ENCODE measurements at places on chromosomes 5 and 9.

DNA sequence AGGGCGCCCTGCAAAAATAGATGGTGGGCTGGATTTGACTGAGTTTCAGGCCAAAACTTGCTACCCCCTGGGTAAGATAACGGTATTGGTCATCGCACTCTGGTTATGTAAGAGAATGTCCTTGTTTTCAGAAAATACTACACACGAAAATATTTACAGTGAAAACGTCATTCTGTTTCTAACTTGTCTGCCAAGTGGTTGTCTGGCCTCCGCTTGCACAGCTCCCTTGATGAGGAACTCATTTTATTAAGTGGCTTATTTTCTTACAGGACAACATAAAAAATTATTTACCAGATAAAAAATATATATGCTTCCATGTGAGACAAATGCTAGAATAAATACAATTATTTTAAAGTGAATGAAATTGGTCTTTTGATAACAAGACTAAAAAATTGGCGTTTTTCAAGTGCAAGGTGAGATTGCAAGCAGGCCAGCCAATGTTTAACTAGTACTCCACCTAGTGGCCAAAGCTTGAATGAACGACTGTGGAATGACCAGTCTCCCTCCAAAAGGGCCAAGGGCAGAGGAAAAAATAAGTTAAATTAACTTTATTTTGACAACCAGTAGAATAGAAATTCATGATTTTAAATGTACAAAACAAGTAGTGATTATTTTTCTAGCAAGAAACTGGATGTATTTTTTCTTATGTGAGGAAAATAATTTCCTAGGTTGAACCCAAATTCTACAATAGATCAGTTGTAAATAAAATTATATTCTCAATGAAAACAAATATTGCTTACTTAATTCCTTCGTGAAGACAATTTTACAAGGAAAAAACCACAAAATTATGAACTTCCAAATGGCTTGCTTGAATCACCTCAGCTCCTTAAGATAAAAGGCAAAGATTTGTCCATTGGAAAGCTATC lies 93.2 kb downstream of the ZFAND5 start:
- peak; percentile 45 for DNase-seq

GRCh38 chr9:75979362-75979761 lies 88.9 kb downstream of the PCSK5 start:
- no peak for DNase-seq

DNA sequence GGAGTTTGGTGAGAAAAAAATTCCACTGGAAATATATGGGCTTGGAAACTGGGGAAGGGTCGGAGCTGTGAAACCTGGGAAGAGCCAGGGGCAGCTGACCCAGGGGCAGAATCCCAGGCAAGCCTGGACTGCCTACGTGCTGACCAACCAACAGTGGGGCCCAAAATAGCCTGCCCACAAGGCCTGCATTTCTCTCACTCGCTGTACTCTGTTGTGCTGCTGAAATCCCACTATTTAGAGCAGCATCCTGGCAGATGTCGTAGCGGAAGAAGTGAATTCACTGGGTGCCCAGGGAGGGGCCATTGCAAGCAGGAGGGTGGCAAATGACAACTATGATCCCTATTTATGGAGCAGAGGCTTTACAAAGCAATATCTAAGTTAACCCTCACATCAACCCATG lies 9.5 kb downstream of the GDNF start:
- no peak for DNase-seq

DNA sequence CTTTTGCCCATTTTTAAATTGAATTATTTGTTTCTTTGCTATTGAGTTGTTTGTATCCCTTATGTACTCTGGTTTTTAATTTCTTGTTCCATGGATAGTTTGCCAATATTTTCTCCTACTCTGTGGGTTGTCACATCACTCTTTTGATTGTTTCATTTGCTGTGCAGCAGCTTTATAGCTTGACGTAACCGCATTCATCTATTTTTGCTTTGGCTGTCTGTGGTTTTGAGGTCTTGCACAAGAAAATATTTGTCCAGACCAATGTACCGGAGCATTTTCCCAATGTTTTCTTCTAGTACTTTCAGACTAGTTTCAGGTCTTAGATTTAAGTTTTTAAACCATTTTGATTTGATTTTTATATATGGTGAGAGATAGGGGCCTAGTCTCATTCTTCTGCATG lies 36.2 kb upstream of the ZNF366 start:
- DNase-seq: peak; percentile 34

- no peak for DNase-seq
Measured at GRCh38 chr9:138047469-138048040, 170.0 kb downstream of the CACNA1B start.

DNA sequence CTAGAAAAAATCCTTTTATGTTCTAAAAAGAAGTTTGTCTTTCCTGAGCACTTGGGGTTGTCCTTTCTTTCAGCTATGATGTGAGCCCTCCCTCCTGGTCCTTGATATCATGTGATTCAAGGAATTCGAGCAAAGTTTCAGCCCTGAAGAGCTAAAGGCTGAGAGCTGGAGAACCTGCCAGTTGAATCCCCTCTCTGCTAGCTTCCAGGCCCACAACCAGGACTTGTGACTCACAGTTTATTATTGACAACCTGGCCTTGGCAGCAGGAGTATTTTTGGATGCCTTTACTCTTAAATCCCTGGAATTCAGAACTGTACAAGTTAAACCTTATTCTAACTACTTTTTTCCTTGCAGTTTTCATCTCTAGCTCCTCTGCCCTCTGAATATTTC lies 182.8 kb downstream of the SPOCK1 start:
- no peak for DNase-seq

GRCh38 chr9:137432687-137433348 lies 8.3 kb downstream of the ENTPD8 start:
- no peak for DNase-seq
